MV-4-11 (cell line): ENCODE measurements at places on chromosomes 13 and 19.

DNA sequence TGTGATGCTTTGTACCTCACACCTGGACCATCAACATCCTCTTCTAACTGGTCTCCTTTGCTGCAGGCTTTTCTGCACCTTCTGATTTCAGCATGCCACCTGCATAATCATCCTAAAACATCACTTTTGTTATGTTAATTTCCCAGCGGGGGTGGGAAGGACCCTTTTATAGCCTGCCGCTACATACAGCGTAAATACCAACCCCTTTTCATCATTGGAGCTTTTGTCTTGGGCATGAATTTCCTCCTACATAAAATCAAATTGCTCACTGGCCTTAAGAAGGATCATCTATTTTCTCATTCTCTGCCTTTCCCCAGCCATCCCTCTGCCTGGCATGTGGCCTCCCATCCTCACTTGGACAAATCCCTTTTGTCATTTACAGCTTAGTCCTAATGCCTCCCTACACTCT lies 124.7 kb downstream of the RBM26 start:
- DNase-seq: no peak

DNA sequence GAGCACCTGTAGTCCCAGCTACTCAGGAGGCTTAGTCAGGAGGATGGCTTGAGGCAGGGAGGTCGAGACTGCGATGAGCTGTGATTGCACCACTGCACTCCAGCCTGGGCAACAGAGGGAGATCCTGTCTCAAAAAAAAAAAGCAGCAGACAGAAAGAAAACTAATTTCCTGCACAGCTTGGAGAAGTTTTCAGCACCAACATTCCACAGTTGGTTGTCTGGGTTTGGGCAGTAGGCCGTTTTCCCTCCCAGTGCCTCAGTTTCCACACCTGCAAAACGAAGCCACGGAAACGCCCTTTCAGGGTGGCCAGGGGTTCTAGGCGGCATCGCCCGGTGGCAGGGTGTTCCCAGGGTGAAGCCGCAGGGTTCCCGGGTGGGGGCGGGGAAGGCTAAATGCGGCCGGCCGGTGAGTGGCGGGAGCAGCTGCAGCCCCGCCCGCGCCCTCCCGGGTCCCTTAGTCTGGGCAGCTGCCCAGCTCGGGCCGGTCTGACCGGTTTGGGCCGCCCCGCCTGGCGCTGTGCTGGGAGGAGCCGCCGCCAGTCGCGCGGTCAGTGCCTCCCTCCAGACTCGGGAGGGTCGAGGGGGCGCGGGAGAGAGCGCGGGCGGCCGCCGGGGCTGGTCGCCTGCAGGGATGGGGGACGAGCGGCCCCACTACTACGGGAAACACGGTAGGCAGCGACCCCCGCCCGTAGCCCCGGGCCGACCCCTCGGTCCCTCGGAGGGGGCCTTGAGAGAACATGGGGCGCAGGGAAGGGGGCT lies at the start of gene SLC44A2:
TSS of gene SLC44A2 (plus strand) at position 551 of the 759 bp plus-strand sequence. CDS start at position 632, 81 bp downstream.
- no peak for DNase-seq

DNA sequence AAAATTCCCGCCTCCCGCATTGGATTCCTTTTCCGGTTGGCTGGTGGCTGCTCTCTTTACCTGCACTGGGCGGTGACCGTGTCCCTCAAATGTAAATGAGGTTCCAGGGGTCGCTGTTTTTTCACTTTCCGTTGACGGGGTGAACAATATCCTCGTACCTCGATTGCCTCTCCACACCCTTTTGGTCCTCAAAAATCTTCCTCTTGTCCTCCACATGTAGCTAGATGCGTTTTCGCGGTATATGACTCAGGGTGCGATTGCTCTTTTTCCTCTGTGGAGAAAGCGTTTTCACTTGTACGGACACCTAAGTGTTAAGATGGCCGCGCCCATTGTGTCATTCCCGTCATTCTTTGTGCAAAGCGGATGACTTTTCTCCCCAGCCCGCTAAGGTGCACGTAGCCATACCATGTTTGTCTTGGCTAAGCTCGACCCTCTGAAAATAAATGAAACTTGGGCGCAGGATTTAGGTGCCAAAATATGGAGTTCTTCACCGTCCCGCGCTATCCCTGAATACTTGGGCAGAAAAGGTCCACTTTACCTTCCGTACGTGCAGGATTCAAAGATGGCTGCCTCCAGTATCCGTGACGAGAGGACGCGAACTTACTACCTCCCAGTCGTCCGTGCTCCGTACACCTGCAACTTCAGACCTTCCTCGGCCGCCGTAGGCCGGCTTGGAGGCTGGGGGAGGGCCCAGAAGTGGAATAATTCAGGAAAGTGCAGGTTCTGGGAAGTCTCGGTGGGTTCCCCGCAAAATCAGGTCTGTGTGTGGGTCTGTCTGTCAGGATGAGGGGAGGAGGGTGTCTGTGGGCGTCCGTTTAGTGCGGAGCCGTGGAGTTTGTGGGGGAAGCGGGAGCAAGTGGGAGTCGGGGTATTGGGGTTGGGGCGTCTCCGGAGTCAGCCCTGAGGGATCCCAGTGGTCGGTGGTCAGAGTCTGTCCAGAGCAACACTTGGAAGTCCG lies at the start of gene ZNF613:
TSS of gene ZNF613 (plus strand) at position 689 of the 958 bp plus-strand sequence. CDS start 8,749 bp downstream, outside the sequence.
- DNase-seq: peak; percentile 96

DNA sequence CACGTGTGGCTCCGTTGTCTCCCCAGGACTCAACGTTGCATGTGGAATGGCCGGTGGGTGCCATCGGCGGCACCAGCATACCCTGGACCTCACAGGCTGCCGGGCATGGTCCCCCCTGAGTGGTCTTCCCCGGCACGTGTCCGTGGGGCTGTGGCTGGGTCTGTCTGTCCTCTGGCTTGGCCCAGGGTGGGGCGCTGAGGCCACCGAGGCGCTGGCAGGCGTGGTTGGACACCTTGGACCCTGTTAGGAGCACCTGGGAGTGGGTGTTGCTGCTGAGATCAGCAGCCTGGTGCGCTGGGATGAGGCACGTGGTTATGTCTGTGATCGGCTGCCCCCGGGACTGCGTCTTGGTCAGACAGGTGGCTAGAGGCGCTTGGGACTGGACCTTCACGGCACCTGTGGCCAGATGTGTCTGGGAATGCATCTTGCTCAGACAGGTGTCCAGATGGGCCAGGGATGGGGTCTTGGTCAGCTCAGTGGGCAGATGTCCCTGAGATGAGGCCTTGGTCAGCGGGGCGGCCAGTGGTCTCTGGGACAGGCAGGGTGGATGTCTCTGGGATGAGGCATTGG lies 9.2 kb downstream of the IQCN start:
- no peak for DNase-seq

DNA sequence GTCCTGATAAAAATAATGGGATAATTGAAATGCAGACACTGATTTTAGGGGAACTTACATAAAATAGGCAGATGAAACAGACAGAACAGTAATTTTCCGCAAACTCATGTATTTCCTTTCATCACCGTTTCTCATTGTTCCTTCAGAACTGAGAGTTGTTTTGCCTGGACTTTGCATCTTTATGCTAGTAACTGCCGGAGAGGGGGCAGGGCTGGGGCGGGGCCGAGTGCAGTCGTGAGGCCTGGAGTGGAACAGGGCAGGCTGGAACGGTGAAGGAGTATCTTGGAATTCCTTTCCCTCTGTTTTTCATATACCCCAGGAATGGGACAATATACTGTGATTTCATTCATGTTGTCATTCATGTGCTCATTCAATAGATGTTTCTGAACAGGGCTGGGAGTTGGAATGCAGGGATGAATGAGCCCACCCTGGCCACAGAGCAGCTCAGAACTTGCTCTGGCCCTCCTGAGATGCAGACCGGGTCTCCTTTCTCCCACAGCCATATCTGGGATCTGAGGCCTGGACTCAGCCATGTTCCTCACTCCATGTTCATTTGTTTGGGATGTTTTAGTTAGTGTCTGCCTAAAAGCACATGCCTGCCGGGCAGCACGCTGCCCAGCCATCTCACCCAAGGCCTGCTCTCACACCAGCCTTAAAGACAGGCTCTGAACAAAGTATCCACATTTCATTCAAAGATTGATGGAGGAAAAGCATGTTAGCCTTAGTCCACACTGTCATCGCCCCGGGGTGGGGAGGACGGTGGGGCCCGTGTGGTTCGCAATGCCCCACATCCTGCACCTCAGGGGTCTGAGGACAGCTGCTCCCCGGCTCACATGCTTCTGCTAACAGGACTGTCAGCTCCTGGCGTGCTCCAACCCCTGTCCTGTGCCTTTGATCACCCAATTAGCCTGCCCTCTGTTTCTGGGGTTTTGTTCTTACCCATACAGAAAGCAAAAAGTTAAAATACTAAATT lies 92.9 kb downstream of the SOX1 start:
- no peak for DNase-seq

GRCh38 chr13:22422023-22422422 lies 751.1 kb downstream of the FGF9 start:
- DNase-seq: no peak

- DNase-seq: no peak
Measured at GRCh38 chr13:110605132-110605531, 10.2 kb upstream of the NAXD start.

- no peak for DNase-seq
Measured at GRCh38 chr19:47506459-47506858, 8.4 kb downstream of the NAPA start.

GRCh38 chr19:43564800-43565199 lies 10.5 kb downstream of the XRCC1 start:
- DNase-seq: no peak

DNA sequence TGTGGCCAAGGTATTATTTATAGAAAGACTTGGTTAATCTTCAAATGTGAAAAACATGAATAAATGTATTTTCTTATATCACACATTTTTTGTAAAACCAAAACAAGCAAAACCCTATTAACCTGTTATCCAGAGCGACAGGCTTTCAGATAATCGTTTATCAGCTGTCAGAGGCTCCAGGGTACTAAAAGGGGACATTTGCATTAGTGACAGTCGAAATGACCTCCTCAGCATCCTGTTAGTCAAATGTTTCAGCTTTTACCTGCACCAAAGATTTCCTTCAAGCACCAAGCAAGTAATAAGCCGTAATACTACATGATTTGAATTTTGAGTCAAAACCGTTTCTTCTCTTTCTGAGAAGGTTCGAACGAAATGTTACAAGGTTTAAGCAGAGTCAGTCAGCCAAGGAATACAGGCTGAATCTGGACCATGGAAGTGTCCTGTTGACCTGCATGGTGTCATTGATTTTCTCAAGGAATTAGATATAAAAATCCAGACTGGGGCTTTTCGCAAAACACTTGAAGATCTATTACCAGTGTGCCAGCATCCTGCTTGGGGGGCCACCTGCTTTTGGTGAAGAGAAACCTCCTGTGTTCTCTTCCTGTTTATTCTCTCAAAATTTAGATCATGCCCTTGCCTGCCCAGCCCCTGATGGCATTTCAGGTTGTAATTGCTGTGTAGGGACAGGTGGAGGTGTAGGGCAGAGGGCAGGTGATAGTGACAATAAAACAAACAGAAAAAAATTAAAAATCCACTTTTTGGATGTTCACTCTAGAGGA lies 11.3 kb upstream of the RFC3 start:
- DNase-seq: no peak

DNA sequence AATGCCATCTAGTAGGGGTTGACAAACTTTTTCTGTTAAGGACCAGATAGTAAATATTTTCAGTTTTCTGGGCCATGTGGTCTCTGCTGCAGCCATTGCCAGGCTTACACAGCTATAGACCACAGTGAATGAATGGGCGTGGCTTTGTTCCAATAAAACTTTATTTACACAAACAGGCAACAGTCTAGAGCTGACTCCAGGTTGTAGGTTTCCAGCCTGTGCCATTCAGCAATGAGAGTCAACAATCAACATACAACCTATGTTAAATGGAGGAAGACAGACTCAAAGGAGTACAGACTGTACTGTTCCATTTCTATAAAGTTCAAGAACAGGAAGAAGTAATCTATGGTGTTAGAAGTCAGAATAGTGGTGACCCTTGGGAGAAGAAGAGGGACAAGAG lies 15.2 kb upstream of the IZUMO2 start:
- DNase-seq: no peak

DNA sequence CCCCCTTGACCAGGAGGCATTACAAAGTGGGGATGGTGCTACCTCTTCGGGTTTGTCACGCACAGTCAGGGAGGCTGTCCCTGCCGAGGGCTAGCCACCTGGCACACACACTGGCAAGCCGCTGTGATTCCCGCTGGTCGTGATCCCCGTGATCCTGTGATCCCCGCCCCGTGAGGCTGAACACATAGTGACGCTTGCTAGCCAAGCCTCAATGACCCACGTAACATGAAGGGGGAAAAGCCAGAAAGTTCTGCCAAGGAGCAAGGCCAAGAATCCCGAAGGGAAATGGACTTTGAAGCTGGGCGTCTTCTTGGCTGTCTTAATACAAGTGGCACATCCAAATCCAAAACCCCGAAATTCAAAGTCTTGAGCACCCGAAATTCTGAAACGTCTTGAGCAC lies 13.7 kb downstream of the LDLR start:
- DNase-seq: no peak

- no peak for DNase-seq
Measured at GRCh38 chr19:10442698-10443097, 22.4 kb downstream of the PDE4A start.

- no peak for DNase-seq
Measured at GRCh38 chr19:9981406-9982260, 28.7 kb downstream of the COL5A3 start.

DNA sequence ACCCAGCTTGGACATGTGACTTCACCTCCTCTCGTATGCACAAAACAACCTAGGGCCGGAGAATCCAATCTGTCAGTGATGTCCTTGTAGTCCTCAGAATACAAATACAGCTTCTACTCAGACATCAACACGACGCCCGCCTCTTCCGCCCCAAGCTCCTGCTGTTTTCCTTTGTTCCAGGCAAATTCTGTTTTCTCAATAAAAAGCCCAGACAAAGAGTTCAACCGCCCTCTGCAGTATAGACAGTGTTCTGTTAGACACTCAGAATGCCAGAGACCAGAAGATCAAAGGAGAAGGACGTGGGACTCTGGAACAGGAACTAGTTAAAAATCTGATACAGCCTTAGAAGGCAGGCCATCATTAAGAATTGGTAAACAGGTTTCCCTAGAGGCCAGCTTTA lies 42.0 kb upstream of the GGACT start:
- no peak for DNase-seq

- no peak for DNase-seq
Measured at GRCh38 chr13:100436099-100436498, 152.5 kb downstream of the GGACT start.

- no peak for DNase-seq
Measured at GRCh38 chr13:74114641-74115040, 19.6 kb downstream of the KLF12 start.

- DNase-seq: no peak
Measured at GRCh38 chr13:25762795-25763377, 288.9 kb downstream of the SHISA2 start.

DNA sequence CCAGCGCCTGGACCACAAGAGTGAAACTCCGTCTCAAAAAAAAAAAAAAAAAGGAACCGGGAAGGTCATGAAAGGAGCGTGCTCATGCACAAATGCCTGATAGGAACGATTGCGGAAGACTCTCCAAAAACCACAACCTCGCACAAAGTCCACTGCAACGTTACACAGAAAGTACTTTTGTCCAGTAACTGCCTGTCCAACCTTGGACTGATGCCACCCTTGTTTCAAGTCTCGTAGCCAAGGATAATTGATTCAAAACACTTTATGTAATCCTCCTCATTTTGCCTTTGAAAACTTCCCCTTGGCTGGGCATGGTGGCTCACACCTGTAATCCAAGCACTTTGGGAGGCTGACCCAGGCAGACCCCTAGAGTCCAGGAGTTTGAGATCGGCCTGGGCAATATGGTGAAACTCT lies 13.7 kb downstream of the LGALS7 start:
- peak; percentile 96 for DNase-seq

GRCh38 chr19:44818466-44819031 lies 9.6 kb downstream of the BCAM start:
- DNase-seq: no peak

- no peak for DNase-seq
Measured at GRCh38 chr19:35861640-35862160, 5.0 kb downstream of the KIRREL2 start.
